ENCODE measurements at places on chromosomes 4 and X. TPM values are rescaled to one million over a fixed set of nuclear protein-coding genes. Genes with fewer than 3 reads are reported as not detected.

- DNase-seq, result no peak
Measured at GRCh38 chr4:71487344-71487920, 148.6 kb downstream of the SLC4A4 start.

DNA sequence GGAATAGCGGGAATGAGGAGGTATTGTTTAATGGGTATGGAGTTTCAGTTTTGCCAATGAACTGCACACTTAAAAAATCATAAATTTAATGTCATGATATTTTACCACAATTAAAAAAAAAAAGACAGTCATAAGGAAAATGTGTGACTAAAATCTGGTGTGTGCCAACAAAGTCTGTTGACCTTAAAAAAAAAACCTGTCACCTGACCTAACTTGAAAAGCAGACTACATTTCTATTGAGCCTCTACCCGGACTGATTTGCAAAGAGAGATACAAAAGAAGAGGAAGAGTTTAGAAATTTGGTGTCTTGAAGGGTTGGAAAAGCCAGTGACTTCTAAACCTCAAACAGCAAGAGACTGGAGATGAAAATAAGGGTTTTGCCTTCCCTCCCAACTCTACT is 48.4 kb downstream of the TMEM150C start:
- DNase-seq, result no peak

GRCh38 chr4:102554482-102554881 is 53.3 kb downstream of the NFKB1 start:
- no peak for DNase-seq

- DNase-seq, result no peak
Measured at GRCh38 chr4:7323461-7323871, 111.3 kb downstream of the PSAPL1 start.

DNA sequence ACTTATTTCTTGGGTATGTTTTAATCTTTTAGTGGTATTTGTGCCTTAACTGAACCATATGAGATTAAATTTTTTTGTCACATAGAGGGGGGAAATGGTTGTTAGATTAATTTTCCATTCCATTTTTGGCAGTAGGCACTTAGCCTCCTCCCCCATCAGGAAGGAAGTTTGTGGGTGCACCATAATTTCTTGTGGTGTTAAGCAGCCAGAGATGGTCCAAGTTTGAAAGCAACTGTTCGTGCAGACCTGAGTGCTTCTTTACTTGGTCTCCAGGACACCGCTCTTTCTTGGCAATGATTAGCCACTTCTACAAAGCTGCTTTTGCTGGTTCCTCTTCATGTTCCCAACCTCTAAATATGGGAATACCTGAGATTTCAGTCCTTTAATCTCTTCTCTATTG is 92.7 kb upstream of the RPL34 start:
- DNase-seq, result no peak

DNA sequence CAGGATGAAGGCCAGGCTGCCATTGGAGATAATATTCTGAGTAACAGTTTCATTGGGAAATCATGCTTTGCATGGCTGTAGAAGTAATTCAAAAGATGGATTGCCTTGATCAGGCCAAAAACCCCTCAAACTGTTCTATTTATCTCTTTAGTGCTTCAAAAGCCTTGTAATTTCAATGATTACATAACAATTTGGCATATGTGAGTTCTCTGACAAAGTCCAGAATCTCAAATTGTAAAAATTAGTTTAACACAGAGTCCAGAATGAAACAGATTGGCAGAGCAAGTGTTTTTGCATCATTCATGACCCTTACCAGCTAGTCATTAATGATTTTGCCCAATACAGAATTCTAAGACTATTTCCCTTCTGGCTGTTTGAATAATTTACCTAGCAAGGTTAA is 347.3 kb downstream of the SPRY1 start:
- DNase-seq, result no peak

GRCh38 chrX:132568291-132568690 is 79.5 kb upstream of the MBNL3 start:
- no peak for DNase-seq

DNA sequence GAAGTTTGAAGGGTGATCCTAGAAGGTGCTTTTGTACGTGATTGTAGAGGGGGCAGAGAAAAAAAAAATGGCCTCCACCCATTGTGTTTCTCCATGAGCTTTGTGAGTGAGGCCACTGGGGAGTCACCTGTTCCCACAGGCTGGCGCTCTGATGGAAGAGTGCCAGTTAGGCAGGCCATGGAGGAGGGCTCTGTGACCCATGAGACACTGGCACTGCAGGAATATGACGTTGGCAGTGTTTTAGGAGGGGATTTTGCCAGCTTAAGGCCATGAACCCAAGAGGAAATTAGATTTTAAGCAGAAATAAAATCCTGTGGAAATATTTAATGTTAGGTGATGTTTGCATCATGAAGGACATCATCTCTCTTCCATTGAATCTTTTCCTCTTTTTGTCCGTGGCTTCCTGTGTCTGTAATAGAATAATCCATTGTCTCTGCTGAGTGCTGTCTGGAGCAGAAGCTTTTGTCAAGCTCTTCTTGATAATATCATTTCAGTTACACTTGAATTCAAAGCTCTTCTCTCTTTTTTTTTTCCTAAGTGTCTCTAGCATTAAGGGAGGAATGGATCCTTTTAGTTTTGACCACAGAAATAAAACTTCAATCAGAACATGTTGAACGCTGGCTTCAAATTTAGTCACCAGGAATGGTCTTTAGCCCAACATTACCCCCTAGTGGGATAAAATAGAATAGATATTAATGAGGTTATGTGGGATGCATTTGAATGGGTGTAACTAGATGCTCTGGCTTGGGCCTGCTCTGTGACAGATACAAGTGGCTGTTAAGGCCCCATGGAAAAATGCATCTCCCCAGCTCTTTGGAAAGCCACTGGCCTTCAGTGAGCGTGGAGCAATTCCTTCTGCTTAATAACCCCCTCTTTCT is 41.0 kb upstream of the UCP1 start:
- DNase-seq, result no peak

DNA sequence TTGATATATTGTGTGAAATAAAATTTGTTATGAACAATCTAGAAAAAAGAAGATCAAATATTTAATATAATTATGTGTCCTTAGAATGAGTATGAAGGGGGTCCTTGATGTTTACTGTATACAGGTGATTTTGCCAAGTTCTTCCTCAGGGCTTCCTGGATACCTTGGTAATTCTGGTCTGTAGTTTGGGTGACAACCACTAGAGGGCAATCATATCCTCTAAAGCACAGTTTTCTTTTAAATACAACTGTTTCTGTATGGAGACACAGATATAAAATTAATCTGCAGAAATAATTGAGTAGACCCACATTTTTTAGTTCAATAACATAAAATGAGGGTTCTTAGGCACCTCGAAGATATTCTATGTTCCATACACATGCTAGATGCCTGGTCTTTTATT is 157.7 kb downstream of the SPANXN1 start:
- DNase-seq, result peak; percentile 23

DNA sequence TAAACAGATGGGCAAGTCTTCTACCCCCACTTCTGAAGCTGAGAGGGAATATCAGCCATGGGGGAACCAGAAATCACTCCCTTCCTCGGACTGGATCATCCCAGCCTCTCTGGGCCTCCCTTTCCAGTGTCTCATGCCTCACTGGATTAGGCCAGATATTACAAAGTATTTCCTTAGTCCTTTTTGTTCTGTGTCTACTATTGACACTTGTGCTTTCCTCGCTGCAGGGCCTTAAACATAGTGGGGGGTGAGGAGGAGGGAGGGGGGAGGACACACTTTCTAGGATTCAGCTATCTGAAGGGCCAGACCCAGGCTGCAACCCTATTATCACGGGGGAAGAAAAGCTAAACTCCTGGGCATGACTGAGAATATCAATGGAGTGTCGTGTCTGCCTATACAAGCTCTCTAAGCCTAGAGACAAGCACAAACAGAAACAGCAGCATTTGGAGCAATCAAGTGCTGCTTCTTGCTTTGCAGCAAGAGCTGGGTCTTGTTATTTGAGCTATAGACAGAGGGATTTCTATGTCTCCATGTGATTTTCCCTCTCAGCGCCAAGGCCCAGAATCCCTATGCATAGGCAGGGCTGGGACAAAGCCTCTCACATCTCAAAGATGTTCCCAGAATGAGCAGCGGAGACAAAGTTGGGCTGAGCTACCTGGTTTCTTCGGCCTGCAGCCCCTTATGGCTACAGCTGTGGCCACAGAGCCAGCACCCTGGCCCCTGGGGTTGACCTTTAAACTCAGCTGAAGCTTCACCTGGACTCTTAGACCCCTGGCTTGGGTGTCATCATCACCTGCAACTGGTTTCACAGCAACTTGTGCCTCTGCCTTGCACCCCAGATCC is 20.2 kb downstream of the PJA1 start:
- DNase-seq, result no peak

GRCh38 chr4:121072224-121073003 is at the start of gene NDNF:
TSS of gene NDNF (minus strand) at chr4:121072535. CDS start at chr4:121045837, 26,698 bp downstream.
- peak; percentile 85 for DNase-seq

DNA sequence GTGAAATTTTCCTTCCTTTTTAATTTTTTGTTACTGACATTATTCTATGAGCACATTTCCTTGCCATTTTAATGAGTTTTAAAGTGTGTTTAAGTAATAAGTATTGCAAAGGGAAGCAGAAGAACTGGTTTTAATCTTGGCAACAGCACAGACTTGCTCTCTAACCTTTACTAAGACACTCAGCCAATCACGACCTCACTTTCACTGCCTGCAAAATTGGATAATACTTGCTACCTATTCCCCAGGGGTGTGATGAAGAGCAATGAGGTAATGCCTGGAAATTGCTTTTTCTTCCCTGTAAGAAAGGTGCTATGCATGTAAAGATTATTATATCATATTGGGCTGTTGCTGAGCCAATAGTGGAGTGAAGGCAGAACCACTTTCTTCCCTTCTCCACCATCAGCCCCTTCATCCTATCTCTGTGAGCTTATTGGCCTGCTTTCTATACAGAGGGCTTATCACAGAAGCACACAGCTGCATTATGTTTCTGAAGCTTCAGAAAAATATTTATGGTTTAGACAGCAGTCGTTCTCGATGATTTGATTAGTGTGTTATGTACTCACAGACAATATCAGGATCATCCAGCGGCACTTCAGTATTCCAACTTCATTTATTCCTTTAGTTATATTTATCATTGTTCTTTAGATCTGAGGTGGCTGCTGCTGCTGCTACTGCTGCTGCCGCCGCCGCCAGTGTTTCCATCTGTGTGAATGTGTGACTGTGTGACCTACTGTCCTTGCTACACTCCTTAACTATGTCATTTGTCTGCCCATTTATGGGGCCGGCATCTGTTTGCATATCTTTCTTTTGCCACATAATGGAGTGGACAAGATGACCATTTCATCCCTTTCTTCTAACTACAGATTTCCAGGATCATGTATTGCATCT is 255.1 kb downstream of the C4orf33 start:
- no peak for DNase-seq

DNA sequence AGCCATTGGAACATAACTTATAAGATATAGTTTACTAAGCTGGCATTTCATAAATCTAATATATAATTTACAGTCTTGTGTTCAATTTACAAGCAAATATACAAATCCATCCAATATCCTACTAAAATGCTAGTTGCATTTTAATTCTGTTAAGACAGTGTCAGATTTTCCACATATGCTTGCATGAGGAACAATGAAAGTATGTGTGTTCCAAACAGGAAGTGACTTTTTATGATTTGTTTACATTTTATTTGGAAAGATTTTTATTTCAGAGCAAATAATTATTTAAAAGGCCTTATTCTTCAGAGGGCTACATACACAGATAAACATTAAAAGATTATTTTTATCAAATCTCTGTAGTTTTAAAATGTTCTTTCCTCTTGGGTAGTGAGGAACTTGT is 130.1 kb downstream of the KLHL34 start:
- DNase-seq, result no peak

PRSS12 gene
- total RNA-seq, result 20.1 TPM

VSIG4 gene
- total RNA-seq, result 5.7 TPM

CFI gene
- 6.8 TPM for total RNA-seq

SLC25A5 gene
- total RNA-seq, result 1,162 TPM

PGM2 gene
- 32.6 TPM for total RNA-seq

SHOX gene
- total RNA-seq, result 0.12 TPM

ATOH1 gene
- total RNA-seq, result 73.7 TPM
